ENCODE measurements at places on chromosomes 2 and 18. TPM values are rescaled to one million over a fixed set of nuclear protein-coding genes. Genes with fewer than 3 reads are reported as not detected.

- no peak for DNase-seq
Observed at GRCh38 chr2:194587739-194588270, 1069.2 kb upstream of the SLC39A10 start.

The TUBA4B gene
- total RNA-seq: not detected

DNA sequence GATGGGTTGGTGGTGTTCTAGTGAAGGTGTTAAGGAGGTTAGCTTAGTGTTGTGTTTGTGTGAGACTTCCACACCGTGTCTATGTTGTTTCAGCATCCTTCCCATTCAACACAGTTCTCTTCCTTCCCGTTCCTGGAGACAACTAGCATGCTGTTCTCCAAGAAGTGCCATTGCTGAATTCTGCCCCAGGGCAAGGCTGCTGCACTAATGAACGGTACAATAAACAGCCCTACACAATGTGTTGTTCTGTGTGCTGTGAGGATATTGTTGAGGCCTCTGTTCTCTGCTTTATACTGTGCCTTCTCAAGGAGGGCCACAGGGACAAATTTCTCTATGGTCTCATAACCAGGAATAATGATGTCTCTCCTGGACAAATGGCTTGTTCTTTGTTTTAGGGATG, 39.8 kb upstream of the ZEB2 start:
- no peak for DNase-seq

DNA sequence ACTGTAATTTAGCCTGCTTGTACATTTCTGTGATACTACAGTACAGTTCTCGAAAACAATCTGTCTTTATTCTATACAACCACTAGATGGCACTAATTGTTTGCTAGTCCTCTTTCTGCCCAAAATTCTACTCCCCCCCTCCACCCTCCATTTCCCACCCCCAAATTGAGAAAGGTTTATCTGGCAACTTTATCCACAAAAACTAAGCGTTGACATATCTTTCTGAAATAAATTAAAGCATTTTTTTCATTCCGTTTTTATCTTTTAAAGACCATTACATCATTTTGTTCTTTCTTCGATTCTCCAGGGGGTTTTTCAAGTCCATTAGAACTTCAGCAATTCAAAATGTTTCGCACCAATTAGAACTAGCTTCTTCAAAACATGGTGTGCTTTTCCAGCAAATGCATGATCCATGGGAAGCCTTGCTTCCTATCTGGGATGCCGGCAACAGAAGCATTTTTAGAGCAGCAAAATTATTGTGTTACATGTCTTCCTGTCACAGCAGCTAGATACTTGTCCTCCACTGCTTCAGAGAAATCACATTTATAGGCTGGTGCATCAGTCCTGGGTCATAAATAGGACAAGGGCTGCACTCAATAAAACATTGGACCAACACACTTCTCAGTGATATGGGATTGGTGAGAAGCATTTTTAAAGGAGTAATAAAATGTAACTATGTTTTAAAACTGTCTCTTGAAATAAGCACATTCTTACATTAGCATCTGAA, 241.3 kb downstream of the PAX3 start:
- DNase-seq: no peak

- no peak for DNase-seq
Observed at GRCh38 chr2:111898703-111899514, 502 bp downstream of the MERTK start.

GRCh38 chr2:70977605-70978205, 725 bp upstream of the ANKRD53 start:
- DNase-seq: no peak
